ENCODE measurements at places on chromosomes 4 and X.

DNA sequence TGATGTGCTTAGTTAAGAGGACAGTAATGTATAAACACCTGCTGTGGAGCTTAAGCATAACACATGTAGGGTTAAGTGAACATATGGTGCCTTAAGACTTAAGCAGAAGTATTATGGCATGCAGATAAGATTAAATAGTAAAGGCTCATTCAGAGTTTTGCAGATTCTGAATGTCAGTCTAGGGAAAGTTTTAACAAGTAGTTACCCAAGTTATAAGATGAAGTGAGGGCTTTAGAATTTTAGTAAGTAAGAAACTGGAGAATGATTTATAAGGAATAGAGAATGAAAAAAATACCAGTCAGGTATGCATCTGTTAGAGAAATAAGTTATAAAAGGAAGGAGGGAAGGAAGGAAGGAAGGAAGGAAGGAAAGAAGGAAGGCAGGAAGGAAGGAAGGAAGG, 902.1 kb downstream of the TRAM1L1 start:
- H3K27me3 ChIP-seq = no peaks in the 10 kb centered on the region
- no peak overlapping the region for H3K27ac ChIP-seq
- no peaks in the 10 kb centered on the region for H3K4me1 ChIP-seq
- DNase-seq = no peak

- no peaks in the 10 kb centered on the region for H3K4me1 ChIP-seq
- H3K4me3 ChIP-seq = no peak overlapping the region
- DNase-seq = no peak
- H3K27me3 ChIP-seq = peaks cover 2% of the 10 kb centered on the region
These were observed 338.3 kb upstream of the GALNT7 start for GRCh38 chr4:172830295-172830764.

GRCh38 chr4:174066611-174067205, 216.8 kb downstream of the FBXO8 start:
- no peak for DNase-seq
- no peaks in the 10 kb centered on the region for H3K36me3 ChIP-seq
- H3K27me3 ChIP-seq = no peaks in the 10 kb centered on the region
- no peak overlapping the region for H3K27ac ChIP-seq
- no peaks in the 10 kb centered on the region for H3K4me1 ChIP-seq
- no peak overlapping the region for H3K4me3 ChIP-seq

- no peak overlapping the region for H3K4me3 ChIP-seq
- H3K36me3 ChIP-seq = no peaks in the 10 kb centered on the region
- H3K27ac ChIP-seq = no peak overlapping the region
- no peaks in the 10 kb centered on the region for H3K4me1 ChIP-seq
- no peak for DNase-seq
These were observed 79.8 kb downstream of the PSAPL1 start for GRCh38 chr4:7354927-7355326.

DNA sequence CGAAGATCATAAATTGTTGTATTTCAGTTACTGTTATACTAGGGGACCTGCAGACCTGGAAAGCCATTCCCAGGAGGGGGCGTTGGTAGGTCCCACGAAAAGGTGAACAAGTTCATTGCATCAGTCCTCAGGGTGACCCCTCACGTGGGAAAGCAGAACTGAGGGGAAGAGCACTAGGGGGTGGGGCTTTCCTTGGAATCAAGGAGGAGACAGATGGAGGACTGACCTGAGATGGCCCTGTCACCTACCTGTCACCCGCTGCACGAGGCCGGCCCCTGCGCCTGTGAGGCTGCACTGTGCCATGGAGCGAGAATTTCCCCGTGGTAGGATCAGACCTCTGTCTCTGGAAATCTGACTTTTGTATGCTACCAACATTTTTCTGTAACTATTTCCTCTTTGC, 41.8 kb upstream of the CLDN24 start:
- no peak for DNase-seq
- no peak overlapping the region for H3K4me3 ChIP-seq
- H3K27ac ChIP-seq = no peak overlapping the region
- no peaks in the 10 kb centered on the region for H3K36me3 ChIP-seq
- no peaks in the 10 kb centered on the region for H3K27me3 ChIP-seq

- H3K27ac ChIP-seq = no peak overlapping the region
- DNase-seq = no peak
- peaks cover 3% of the 10 kb centered on the region for H3K27me3 ChIP-seq
- H3K4me1 ChIP-seq = no peaks in the 10 kb centered on the region
- no peak overlapping the region for H3K4me3 ChIP-seq
These were observed 8.3 kb downstream of the SHROOM2 start for GRCh38 chrX:9794495-9794894.
